ENCODE measurements at places on chromosomes 3 and 15.

- ATAC-seq: no peak
Measured at GRCh38 chr3:126677862-126678503, 23.1 kb upstream of the TXNRD3 start.

- no peak for ATAC-seq
Measured at GRCh38 chr15:75995611-75996010, 16.6 kb downstream of the NRG4 start.

GRCh38 chr3:135103917-135104316, 308.9 kb downstream of the EPHB1 start:
- no peak for ATAC-seq

DNA sequence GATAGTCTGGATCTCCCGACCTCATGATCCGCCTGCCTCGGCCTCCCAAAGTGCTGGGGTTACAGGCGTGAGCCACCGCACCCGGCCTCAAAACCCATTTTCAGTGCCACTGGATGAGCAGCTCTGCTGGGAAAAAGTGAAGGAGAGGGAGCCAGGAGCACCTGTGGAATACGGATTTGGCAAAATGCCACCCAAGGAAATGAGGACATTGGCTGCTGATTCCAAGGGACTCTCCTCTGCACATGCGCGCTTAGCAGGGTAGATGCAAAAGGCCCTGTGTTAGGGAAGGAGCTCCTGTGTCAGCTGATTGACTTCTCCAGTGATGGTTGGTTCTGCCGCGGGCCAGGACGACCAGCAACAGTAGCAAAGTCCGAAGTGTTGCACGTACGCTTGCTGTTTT, 43.4 kb upstream of the IGF1R start:
- no peak for ATAC-seq

GRCh38 chr3:66138336-66139313, 82.2 kb upstream of the SLC25A26 start:
- ATAC-seq: no peak

DNA sequence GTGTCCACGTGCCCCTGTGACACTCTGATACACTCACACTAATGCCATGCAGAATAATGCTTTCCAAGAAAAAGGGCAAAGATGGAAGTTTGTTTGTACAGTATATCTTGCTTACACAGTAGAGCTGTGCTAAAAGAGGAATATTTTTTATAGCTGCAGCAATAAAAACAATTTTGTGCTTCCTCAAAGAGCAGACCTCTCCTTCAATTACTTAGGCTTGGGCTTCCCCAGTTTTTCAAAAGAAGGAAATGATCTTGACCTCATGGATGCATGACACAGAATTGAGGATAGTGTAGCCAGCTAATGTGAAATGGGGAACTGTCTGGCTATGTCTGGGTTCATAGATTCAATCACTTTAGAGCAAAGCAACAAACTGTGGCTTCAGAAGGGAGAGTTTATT, 137.4 kb downstream of the STT3B start:
- no peak for ATAC-seq

Data from activated T-helper 17 cell treated with anti-CD3 and anti-CD28 coated beads, Interleukin-2, amount 50 U/mL, for 72 hours (primary cell).